ENCODE measurements at places on chromosomes 6 and 20.

- no peak for DNase-seq
Measured at GRCh38 chr20:59985864-59986263, 27.6 kb downstream of the CDH26 start.

- DNase-seq = no peak
Measured at GRCh38 chr6:32597024-32597423, 7.4 kb upstream of the HLA-DRB1 start.

- DNase-seq = no peak
Measured at GRCh38 chr6:36924131-36924530, 30.4 kb upstream of the PI16 start.

- DNase-seq = no peak
Measured at GRCh38 chr6:80151635-80152034, 45.2 kb downstream of the BCKDHB start.

GRCh38 chr6:33595001-33595846 lies 15.1 kb upstream of the BAK1 start:
- DNase-seq = no peak

GRCh38 chr6:17886891-17887290 lies 100.5 kb downstream of the KIF13A start:
- DNase-seq = no peak

DNA sequence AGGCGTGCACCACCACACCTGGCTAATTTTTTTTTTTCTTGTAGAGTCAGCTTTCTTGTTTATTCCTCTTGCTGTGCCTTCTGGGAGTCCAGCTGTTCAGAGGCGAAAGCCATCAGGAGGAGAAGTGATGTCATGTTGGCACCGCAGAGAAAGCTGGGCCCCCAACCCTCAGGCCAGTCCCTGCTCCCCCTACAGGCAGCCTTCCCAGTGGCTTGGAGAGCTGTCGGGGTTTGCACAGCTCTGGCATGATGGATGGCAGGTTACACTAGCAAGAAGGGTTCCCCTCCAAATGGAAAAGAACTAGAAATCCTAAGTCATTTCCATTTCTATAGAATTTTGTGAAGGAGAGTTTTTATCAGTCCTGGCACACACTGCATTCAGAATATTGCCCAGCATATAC lies 72.6 kb downstream of the C6orf52 start:
- no peak for DNase-seq

Data from activated CD4-positive, alpha-beta T cell treated with anti-CD3 and anti-CD28 coated beads, Interleukin-2, amount 50 U/mL, for 4 hours (primary cell).